ENCODE measurements at places on chromosomes 11 and 22.

GRCh38 chr22:27205492-27206373 is 548.3 kb downstream of the MIAT start:
- no peaks in the 10 kb centered on the region for H3K27me3 ChIP-seq
- H3K36me3 ChIP-seq: no peaks in the 10 kb centered on the region
- H3K4me1 ChIP-seq: peaks cover 9% of the 10 kb centered on the region

- H3K4me1 ChIP-seq: no peaks in the 10 kb centered on the region
- H3K4me3 ChIP-seq: no peak overlapping the region
- H3K27ac ChIP-seq: no peak overlapping the region
- H3K27me3 ChIP-seq: no peaks in the 10 kb centered on the region
These were observed 36.3 kb upstream of the PDGFB start for GRCh38 chr22:39281126-39281525.

GRCh38 chr11:6206456-6207180 is 1.3 kb downstream of the C11orf42 start:
- peaks cover 39% of the 10 kb centered on the region for H3K36me3 ChIP-seq
- H3K4me1 ChIP-seq: peaks cover 15% of the 10 kb centered on the region
- H3K4me3 ChIP-seq: no peak overlapping the region

DNA sequence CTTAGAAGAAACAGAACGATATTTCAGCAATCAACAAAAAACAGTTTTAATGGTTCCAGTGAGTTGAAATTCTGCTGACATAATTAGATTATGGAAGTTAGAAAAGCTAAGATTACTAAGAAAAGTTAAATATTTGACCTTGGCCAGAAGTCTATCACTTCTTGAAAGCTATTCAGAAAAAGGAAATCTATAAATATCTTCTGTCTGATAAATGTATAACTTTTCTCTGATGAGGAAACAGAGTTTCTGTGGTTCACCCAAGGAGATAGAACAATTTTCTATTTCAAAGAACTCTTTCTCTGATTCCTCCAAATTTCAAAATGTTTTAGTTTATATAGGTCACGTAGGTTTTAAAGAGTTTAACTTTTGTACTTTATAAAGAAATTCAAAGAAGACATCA is 438.4 kb upstream of the CHORDC1 start:
- DNase-seq: no peak
- H3K27ac ChIP-seq: no peak overlapping the region
- no peaks in the 10 kb centered on the region for H3K36me3 ChIP-seq
- H3K27me3 ChIP-seq: no peaks in the 10 kb centered on the region

GRCh38 chr11:70886676-70887541 is 365.5 kb downstream of the SHANK2 start:
- no peak overlapping the region for H3K4me3 ChIP-seq
- H3K27ac ChIP-seq: no peak overlapping the region
- H3K27me3 ChIP-seq: no peaks in the 10 kb centered on the region
- H3K4me1 ChIP-seq: no peaks in the 10 kb centered on the region

DNA sequence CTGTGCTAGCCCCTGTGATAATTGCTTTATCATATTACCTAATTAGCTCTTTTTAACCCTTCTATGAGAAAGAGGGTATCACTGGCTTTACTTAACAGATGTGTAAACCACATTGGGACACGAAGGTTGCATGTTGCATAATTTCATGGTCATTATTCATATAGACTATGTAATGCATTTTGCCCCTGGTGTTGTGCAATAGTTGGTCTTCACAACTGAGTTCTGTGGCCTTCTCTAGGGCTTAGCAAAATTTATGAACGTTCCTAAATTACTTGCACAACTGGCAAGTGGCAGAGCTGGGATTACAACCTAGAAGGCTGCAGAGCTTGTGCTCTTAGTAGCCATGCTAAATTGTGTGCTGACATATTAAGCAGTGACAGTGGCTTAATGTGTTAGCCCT is 34.6 kb upstream of the PDGFD start:
- no peaks in the 10 kb centered on the region for H3K27me3 ChIP-seq
- H3K4me3 ChIP-seq: no peak overlapping the region
- no peaks in the 10 kb centered on the region for H3K4me1 ChIP-seq
- H3K36me3 ChIP-seq: no peaks in the 10 kb centered on the region
- H3K27ac ChIP-seq: no peak overlapping the region

DNA sequence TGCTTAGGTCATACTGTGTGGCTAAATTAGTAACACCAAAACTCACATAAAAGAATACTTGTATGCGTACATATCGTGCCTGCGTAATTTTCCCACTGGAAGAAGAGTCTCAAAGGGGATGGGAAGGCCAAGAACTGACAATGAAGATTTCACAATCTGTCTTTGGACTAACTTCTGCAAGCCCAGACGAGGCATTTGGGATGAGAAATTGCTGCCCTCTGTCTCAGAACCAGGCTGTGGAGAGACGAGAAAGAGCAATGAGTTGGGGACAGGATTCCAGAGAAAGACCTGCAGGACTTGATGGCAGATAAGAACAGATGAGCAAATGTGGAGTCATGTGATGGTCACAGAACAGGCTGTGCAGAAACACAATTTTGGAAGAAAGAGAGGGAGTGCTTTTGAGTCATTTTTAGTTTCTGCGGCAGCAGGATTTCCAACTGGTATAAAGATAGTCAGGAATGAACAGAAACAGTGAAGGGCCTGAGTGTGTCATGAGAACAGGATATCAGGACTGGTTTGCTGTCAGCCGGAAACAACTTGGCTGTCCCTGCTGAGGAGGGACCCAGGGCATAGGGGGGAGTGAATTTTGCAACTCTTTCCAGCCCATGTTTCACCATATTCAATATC is 82.7 kb upstream of the CTSC start:
- H3K4me1 ChIP-seq: no peaks in the 10 kb centered on the region
- H3K36me3 ChIP-seq: no peaks in the 10 kb centered on the region
- peak overlapping the region; percentile 40 for H3K27ac ChIP-seq
- no peak overlapping the region for H3K4me3 ChIP-seq
- H3K27me3 ChIP-seq: no peaks in the 10 kb centered on the region

GRCh38 chr11:125036933-125037332 is 26.2 kb upstream of the SLC37A2 start:
- H3K4me3 ChIP-seq: no peak overlapping the region
- H3K4me1 ChIP-seq: no peaks in the 10 kb centered on the region
- no peaks in the 10 kb centered on the region for H3K27me3 ChIP-seq
- no peak overlapping the region for H3K27ac ChIP-seq
- H3K36me3 ChIP-seq: no peaks in the 10 kb centered on the region

GRCh38 chr22:39625569-39626537 is 55.3 kb downstream of the CACNA1I start:
- peaks cover 89% of the 10 kb centered on the region for H3K27me3 ChIP-seq
- no peaks in the 10 kb centered on the region for H3K36me3 ChIP-seq
- no peaks in the 10 kb centered on the region for H3K4me1 ChIP-seq
- H3K4me3 ChIP-seq: no peak overlapping the region
- no peak overlapping the region for H3K27ac ChIP-seq

GRCh38 chr22:50342651-50343540 is at the start of gene PPP6R2:
TSS of gene PPP6R2 (plus strand) at chr22:50343327. CDS start at chr22:50393909, 50,582 bp downstream.
- peaks cover 23% of the 10 kb centered on the region for H3K4me1 ChIP-seq
- H3K4me3 ChIP-seq: peak within 1 kb of the TSS; percentile 99
- H3K27ac ChIP-seq: peak within 1 kb of the TSS; percentile 78
- peak; percentile 90 for DNase-seq

- H3K27me3 ChIP-seq: no peaks in the 10 kb centered on the region
- no peak overlapping the region for H3K4me3 ChIP-seq
- no peaks in the 10 kb centered on the region for H3K36me3 ChIP-seq
- H3K27ac ChIP-seq: no peak overlapping the region
- no peak for DNase-seq
These were observed 68.4 kb downstream of the CCDC34 start for GRCh38 chr11:27294654-27295053.

DNA sequence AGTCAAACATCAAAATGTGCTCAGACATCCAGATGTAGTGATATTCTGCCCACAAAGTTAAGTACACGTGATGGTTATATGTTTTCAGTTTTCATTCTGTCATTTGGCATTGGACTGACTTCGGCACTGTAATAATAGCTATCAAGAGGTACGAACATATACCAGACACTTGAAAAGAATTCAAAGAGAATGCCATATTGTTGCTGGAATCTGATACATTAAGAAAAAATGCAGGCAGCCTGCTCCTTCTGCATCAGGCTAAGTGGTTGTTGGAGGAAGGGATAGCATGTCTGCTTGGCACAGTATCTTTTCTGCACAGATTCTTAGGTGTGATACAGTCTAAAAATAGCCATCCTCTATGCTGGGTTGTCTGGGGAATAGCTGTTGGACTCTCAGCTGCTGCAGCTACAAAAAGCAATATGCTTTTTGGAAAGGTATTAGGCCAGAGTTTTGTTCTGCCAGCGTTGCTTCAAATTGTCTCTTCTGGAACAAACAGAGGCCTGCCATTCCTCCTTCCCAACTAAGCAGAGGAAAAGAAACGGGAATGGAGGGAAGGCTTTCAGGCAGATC is 892.6 kb downstream of the TBC1D22A start:
- H3K4me3 ChIP-seq: no peak overlapping the region
- H3K27me3 ChIP-seq: no peaks in the 10 kb centered on the region
- H3K27ac ChIP-seq: no peak overlapping the region
- no peaks in the 10 kb centered on the region for H3K4me1 ChIP-seq
- no peaks in the 10 kb centered on the region for H3K36me3 ChIP-seq

DNA sequence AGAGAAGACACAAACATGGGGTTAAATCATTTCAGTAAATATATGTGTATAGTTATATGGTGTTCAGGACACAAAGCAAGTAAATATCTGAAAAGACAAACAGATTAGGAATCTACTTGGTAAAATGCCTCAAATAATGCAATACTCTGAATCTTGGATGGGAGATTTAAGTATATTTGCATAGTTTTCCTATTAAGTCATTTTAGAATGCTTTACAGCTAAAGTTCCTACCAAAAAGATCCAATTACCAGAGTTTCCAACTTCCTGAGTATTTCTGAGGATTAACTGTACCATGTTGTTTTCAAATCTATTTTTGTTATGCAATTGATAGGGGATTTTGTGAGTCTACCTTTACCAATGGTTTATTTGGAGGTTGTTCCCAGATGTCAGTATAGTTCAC is 424.4 kb upstream of the CCDC179 start:
- no peak for DNase-seq
- H3K27me3 ChIP-seq: no peaks in the 10 kb centered on the region
- H3K4me3 ChIP-seq: no peak overlapping the region
- H3K4me1 ChIP-seq: no peaks in the 10 kb centered on the region

DNA sequence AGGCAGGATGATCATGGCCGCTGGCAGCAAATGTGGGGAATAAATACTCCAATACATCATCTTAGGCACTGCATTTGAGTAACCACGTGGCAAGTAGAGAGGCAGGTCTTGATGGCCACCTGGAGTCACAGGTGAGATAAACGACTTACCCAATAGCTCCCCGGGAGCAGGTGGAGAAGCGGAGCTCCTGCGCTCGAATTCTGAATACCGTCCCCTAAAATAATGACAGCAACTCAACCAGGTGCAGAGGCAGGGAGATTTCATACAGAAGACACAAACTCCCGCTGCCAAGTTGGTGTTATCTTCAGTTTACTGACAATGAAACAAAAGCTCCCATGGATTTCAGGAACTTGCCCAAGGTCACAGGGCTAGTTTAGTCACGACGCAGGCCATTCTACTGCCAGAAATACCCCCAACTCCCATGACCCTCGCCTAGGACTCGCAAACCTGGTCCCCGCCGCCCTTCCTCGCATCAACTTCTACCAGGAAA is 437 bp downstream of the SLC43A3 start:
- H3K4me3 ChIP-seq: peak overlapping the region; percentile 59
- peak overlapping the region; percentile 96 for H3K27ac ChIP-seq
- no peaks in the 10 kb centered on the region for H3K4me1 ChIP-seq
- H3K36me3 ChIP-seq: no peaks in the 10 kb centered on the region
- DNase-seq: no peak

DNA sequence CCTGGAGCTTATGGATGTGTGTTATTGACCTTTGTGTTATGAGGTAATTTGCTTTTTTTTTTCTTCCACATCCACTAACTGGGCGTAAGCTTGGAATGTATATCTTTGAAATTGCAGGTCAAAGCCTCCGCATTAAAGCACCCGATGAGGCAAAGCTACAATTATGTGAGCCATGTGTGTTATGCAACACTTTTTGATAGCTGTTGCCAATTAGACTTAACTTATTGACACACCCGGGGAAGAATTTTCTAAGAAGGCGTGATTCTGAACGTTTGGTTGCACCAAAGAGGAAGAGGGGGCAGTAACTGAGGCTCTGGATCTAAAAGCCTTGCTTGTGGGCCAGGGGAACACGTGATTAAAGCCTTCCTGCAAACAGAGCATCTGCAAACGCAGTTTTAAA is 610 bp upstream of the TEX12 start:
- no peak overlapping the region for H3K27ac ChIP-seq
- H3K36me3 ChIP-seq: no peaks in the 10 kb centered on the region
- H3K4me1 ChIP-seq: no peaks in the 10 kb centered on the region
- no peak for DNase-seq

DNA sequence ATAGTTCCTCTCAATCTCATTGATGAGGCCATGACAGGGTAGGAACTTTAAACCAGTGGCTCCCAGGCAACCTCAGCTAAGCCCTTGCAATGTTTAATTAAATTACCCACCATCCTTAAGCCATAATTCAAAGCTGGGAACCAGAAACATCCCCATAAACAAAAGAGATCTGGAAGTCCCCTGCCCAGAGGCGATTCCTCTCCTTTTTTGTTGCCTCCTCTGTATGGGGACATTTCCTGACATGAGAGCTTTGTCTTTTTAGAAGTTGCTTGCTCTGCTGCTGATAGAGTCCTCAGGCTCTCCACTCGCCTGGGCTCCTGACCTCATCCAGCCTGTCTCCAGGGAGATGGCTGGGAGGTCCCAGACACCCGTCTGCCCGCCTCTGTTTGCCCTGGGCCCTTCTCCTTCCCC is 3.2 kb downstream of the DTX4 start:
- peaks cover 17% of the 10 kb centered on the region for H3K4me1 ChIP-seq
- no peak overlapping the region for H3K4me3 ChIP-seq
- no peaks in the 10 kb centered on the region for H3K27me3 ChIP-seq
- no peaks in the 10 kb centered on the region for H3K36me3 ChIP-seq
- H3K27ac ChIP-seq: peak overlapping the region; percentile 71
- no peak for DNase-seq

- H3K27ac ChIP-seq: no peak overlapping the region
- no peaks in the 10 kb centered on the region for H3K36me3 ChIP-seq
- DNase-seq: no peak
- H3K4me3 ChIP-seq: no peak overlapping the region
- H3K27me3 ChIP-seq: no peaks in the 10 kb centered on the region
- H3K4me1 ChIP-seq: no peaks in the 10 kb centered on the region
These were observed 374.4 kb downstream of the NTM start for GRCh38 chr11:131744847-131745246.

DNA sequence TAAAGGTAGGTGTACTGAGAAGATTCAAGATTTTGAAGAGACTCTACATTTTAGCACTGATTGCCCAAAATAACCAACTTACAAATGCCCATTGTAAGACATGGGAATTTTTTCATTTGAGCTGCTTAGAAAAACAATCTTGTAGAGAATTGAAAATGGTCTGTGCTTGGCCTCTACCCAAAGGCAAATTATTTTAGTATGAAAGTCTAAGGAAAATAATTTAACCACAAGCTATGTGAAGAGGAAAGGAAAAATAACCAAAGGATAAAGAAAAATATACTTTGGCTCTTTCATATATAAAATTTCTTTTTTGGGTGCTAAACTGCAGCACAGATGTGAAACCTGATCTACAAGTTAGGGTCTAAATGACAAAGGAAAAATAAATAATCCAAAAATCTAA is 54.9 kb downstream of the ME3 start:
- peaks cover 26% of the 10 kb centered on the region for H3K4me1 ChIP-seq
- no peak overlapping the region for H3K4me3 ChIP-seq
- H3K27me3 ChIP-seq: no peaks in the 10 kb centered on the region
- H3K36me3 ChIP-seq: no peaks in the 10 kb centered on the region
- DNase-seq: no peak

Data from sigmoid colon (tissue), 7 donors.